ENCODE measurements at places on chromosomes 4 and X.
A peak's percentile ranks its signal among the peaks of the same experiment; 100 is the strongest.

DNA sequence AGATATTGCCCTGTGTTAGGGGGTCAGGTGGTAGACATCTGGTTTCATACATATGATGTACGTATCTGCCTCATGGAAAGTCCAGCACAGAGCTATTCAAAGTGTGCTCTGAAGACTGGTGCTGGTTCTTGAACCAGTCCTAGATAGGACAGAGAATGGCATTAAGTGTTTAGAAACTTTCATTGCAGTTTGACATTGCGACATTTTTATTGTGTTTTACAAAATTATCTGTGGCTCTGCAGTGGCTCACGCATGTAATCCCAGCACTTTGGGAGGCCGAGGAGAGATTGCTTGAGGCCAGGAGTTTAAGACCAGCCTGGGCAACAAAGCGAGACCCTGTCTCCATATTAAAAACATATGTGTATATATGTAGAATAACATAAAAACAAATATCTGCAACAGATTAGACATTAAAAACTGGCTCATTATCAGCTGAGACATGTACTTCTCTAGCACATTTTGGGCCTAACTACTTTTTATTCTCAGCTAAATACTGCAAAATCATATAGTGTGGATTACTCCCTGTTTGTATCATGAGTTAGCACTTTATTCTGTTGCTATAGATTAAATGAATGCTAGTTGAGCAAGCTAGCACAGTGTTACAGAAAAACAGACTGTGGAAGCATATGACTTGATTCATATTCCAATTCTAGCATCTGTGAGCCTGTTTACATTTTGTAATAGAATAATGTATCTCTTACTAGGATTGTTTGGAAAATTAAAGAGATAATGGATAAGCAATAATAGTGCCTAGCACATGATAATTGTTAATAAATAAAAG, 57.1 kb downstream of the USP9X start:
- DNase-seq, result no peak

GRCh38 chr4:77308843-77309242, 151.8 kb downstream of the CCNG2 start:
- peak; percentile 38 for DNase-seq

DNA sequence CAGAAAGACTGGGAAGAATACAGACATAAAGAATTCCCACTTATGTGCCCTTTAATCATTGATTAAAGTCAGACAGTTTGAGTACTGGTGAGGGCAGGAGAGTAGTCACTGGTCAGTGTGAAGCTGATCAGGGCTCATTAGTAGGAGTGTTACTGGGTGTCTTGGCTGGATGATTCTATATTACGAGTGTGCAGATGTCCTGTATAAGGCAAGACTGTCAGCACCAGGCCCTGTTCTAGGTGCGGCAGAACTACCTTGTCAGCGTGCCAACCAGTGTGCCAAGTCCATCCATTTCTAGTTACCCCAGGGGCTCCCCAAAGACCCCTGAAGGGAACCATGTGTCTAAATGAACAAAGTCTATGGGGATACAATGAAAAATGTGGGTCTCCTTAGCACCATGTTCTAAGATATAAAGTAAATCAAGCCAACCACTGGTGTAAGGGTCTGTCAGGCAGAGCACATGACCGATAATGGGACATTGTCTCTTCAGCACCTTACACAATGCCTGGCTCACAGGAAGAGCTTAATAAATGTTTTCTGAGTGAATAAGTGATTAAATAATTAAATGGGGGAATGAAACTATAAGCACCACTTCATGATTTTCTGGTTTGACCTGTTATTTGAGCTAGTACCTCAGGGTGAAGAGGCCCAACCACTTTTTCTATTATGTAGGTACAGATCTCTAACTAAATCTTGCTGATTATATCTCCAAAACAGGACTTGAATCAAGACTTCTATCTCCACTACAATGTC, 205.0 kb downstream of the CAMK2D start:
- DNase-seq, result no peak

GRCh38 chr4:128812442-128813235, 3.1 kb downstream of the JADE1 start:
- peak; percentile 82 for DNase-seq

DNA sequence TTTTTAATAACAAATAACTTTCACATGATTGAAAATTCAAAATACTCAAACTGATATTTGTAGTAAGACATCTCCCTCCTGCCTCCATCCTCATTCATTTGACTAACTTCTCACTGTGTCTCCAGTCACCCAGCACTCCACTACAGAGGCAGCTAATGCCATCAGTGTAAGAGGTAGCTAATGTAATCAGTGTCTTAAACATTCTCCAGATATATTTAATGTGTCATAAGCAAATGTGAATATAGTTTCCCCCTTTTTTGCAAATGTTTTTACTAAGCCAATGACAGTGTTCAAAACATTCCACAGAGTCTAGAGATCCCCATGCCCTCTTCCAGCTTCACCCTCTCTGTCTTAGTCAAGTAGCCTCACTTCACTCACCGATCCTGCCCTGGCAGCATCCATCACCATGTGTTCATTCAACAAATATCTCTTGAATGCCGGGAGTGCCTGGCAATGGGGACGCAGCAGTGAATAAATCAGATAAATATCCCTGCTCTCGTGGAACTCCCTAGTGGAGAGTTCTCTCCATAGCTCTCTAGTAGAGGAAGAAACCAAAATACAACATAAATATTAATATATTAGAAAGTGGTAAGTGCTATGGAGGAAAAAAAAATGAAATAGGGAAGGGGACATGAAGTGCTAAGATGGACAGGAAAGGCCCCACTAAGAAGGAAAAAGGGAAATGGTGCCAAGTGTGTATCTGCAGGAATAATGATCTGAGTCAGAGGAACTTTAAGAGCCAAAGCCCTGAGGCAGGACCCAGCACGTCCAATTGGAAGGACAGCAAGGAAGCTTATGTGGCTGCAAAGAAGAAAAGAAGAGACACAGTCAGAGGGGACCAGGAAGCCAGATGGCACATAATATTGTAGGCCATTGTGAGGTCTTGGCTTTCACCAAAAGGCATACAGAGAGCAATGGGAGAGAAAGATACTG, 18.7 kb downstream of the SCFD2 start:
- DNase-seq, result no peak

DNA sequence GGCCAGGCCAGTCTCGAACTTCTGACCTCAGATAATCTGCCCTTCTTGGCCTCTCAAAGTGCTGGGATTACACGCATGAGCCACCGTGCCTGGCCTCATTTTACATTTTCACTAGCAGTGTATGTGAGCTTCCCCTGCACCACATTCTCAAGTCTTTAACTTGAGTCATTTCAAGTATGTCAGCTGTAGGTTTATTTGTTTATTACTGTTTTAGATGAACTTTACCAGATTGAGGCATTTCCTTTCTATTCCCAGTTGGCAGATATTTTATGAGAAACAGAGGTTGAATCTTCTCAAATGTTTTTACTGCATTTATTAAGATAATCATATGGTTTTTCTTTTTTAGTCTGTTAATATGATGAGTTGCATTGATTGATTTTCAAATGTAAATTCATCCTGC, 114.6 kb upstream of the SH3RF1 start:
- DNase-seq, result no peak

GRCh38 chrX:84175274-84175673, 12.7 kb downstream of the RPS6KA6 start:
- DNase-seq, result no peak

DNA sequence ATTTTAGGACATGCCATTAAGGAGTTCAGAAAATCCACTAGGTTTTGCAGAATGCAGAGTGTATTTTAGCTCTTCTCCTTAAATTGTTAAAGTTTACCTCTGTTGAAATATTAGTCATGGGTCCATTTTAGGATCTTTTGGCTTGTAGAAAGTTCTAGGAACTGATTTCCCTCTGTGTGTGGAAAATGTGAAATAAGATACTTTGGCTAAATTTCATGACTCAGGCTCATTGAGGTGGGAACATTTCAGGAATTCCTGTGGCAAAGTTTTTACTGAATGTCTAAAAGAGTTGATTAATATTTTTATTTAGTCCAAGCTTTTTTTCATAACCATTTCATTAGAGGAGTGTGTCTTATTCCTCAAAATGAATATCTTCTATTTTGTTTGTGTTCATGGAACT, 7.0 kb downstream of the FHIP1A start:
- DNase-seq, result no peak

- DNase-seq, result no peak
Observed at GRCh38 chr4:36348403-36348938, 67.1 kb downstream of the DTHD1 start.

- no peak for DNase-seq
Observed at GRCh38 chrX:45823536-45823935, 622.9 kb upstream of the DIPK2B start.

DNA sequence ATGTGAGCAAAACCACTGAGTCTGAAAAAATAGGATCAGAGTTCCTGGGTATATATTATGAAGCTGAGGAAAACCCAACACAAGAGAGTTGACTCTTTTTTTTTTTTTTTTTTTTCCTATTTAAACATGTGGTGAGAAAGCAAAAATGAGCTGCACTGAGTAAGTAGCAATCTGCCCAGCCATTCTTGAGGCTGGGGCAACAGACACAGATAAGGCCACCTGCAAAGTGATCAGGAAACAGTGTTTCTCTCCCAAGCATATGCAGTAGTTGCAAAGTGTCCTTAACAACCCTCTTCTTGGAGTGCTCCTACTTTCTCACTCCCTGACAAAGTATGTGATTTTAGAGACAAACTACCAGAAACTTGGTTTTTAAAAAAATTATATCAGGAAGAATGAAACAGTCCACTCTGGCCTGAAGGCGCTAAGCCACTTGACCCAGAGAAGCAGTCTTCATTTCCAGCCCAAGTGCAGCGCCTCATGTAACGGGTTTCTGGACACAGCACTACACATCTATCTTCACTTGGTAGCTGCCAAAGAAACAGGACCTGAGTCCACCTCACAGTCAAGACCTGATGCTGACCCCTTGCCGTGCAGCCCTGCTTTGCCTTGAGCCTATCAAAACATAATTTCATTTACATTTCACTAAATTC, 124.6 kb upstream of the MAP3K15 start:
- no peak for DNase-seq

GRCh38 chrX:69565247-69565815, 50.6 kb upstream of the EDA start:
- no peak for DNase-seq

DNA sequence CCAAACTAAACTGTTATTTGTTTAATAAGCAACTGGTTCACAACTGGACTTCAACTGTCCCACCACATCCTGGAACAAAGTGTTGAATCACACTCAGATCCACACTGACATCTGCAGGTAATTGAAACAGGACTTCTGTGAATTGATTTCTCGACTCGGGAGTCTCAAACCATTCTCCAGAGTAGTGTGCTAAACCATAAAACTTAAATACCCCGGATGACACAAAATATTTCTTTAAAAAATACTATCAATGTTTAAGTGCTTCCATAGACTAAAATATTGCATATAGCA, 95.4 kb upstream of the PLAC1 start:
- DNase-seq, result peak; percentile 8

- no peak for DNase-seq
Observed at GRCh38 chr4:141465171-141465570, 171.2 kb upstream of the IL15 start.

GRCh38 chrX:44342866-44343265, 606 bp downstream of the EFHC2 start:
- no peak for DNase-seq

DNA sequence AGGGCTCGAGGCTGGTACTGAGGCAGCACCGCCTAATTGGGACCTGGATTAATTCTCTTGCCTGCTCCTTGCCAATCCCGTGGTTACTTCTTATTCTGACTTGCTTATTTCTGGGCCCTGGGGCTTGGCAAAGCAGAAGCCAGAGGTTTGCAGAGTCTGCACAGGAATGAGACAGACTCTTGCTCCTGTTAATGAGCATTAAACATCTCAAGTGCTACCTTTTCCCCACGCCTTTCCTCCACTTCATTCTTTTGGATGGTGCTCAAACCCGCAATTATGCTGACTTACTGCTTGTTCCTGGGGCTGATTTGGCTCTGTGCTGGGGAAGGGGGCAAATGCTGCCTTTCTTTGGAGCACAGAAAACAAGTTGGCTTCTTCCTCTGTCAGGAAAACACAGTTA, 16.5 kb upstream of the STOX2 start:
- no peak for DNase-seq

DNA sequence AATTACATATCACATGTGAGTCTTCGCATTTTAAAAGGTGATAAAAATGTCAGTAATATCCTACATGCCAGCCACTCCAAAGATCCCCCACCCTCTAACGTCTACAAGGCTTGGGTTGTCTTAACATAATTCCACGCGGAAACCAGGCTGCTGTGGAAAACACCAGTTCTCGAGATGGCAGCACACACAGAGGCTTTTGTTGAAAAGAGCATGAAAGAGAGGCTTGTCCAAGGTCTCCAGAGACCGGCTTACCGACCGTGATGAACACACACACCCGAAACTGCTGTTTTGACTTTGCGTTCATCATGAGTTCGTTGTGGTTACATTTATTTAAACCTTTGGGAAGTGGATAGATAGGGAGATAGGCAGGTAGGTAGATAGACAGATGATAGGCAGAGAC, 87.9 kb downstream of the CRLF2 start:
- no peak for DNase-seq

- DNase-seq, result no peak
Observed at GRCh38 chrX:28969126-28969525, 381.9 kb downstream of the IL1RAPL1 start.

GRCh38 chrX:19810006-19810774, 77.2 kb downstream of the SH3KBP1 start:
- no peak for DNase-seq

DNA sequence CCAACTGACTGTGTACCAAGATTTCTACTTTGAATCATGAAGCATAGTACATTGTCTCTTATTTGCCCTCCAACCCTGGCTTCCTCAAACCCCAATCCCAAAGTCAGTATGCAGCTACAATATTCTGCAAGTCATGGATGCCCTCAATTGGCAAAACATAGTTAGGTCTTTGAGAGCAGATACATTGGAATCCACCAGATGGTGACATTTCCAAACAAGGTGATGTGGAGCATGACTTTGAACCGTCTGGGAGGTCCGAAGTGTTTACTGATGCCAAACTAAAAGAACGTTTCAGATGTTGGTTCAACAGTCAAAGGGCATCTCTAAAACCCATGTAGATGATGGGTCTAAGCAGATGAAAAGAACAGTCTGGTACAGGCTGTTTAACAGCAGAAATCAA, 43.7 kb upstream of the FRMD7 start:
- DNase-seq, result no peak

DNA sequence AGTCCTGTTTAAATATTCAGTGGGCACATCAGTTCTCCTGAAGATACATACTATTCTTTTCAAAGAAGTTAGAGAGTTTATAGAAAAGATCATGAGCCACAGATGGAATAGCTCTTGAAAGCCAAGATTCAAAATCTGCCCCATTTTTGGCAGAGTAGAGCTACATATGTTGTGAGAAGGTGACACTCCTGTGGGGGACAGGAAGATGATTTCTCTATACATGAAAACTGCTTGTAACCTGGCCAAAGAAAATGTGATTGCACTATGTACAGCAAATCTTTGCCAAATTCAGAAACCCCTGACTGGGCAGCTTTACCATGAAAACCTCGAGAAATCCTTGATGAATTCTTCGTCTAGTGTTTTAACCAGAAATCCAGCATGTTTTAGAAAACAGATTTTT, 44.9 kb downstream of the GPM6A start:
- no peak for DNase-seq

- DNase-seq, result no peak
Observed at GRCh38 chrX:145843146-145843904, 25.7 kb downstream of the SLITRK2 start.

Data from RKO (cell line).